SK-MEL-5 (cell line): ENCODE measurements at places on chromosomes 16 and 17. TPM values are rescaled to one million over a fixed set of nuclear protein-coding genes. Genes with fewer than 3 reads are reported as not detected.

Gene TBX2
- total RNA-seq = 25.2 and 27.7 TPM in 2 replicates

GRCh38 chr17:53912117-53912516 lies 89.4 kb downstream of the KIF2B start:
- DNase-seq = no peak

- DNase-seq = no peak
Measured at GRCh38 chr16:64641343-64641742, 480.5 kb downstream of the CDH11 start.

GRCh38 chr16:61797961-61798507 lies 238.2 kb downstream of the CDH8 start:
- no peak for DNase-seq

DNA sequence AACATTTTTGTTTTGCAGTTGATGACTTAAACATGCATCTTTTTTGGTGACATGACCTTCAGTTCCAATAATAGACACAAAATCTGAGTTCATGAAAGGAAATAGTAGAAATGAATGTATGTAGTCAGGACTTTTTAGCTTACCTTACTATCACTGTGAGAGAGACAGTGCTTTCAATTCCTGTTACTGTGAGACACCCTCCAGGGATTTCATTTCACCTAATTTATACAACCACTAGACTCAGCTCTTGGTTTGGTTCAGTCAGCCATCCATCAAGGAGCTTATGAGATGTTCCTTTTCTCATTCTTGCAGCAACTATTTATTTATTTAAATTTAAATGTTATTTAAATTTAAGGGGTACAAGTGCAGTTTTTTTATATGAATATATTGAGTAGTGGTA lies 77.9 kb downstream of the MAP2K4 start:
- DNase-seq = no peak

DNA sequence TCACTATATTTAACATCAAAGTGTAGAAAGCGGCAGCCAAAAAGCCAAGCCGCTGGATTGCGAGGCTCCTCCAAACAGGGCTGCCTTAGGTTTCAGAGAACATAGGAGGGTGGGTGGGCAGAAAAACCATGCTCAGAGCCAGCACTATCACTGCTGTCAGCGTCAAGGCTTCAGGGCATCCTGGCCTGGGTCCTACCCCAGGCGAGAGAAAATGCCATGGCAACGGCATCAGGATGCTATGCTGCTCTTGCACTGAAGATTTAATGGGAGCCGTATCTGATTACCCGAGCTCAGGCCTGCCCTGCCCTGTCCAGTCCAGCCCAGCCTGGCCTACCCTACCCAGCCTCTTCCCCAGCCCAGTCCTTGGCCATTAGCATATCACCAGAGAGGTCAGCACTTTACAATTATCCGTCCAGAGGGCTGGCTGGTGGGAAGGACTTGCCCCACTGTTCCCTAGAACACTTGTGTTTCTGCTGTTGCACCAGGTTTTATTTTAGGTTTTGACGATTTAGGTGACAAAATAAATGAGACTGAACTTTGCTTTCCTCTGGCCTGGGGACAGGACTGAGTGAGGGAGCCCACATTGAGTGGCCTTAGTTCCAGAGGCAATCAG lies 61.1 kb downstream of the TOM1L2 start:
- no peak for DNase-seq

DNA sequence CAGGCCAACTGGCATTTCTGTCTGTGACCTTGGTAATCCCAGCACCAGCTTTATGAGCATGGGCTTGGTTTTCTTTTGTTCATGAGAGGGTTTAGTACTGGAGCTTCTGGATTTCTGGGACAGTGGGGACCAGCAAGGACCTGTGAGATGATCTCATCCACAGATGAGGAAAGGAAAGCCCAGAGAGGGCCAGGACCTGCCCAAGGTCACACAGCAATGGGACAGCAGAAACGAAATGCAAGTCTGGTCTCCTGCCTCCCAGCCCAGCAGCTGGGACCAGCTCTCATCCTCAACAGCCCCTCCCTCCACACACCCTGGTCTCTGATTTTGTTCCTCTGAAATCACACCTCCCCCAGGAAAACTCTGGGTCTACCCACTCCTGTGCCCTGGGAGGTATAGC lies 7.2 kb downstream of the SPPL2C start:
- no peak for DNase-seq

- no peak for DNase-seq
Measured at GRCh38 chr17:77602883-77603640, 355.4 kb upstream of the TNRC6C start.
